Activated B cell treated with CpG ODN at 0.5 μM for 24 hours (primary cell): ENCODE measurements at places on chromosomes 5 and 9. TPM values are rescaled to one million over a fixed set of nuclear protein-coding genes. Genes with fewer than 3 reads are reported as not detected.

IFNB1 gene
- total RNA-seq, result not detected in 2 replicates

- DNase-seq, result no peak
These were observed 2.5 kb downstream of the C1QTNF3 start for GRCh38 chr5:34040472-34040871.

DNA sequence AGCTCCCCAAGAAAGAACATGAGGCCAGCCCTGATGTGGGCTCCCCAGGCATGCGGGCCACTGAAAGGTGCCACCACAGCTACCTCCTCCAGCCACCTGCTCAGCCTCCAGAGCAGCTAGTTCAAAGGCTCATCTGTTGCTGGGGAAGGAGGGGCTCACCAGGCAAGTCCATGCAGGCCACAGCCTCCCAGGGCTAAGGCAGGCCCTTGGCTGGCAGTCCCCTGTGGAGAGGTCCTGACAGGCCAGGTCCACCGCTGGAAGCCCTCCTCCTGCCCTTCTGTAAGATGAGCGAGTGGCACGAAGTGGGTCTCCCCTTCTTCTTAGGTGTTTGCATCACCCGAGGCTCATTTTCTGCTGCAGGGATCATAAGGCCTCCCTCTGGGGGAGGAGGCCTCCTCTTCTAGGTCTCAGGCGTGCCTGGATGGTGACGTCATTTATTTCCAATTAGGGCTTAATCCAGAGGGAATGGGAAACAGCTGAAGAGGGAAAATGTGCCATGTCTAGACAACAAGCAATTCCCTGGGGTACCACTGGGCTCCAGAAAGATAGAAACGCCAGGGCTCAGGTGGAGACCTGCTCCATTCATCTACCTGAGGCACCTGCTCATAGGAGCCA, 91.6 kb downstream of the CFAP90 start:
- DNase-seq, result no peak

DNA sequence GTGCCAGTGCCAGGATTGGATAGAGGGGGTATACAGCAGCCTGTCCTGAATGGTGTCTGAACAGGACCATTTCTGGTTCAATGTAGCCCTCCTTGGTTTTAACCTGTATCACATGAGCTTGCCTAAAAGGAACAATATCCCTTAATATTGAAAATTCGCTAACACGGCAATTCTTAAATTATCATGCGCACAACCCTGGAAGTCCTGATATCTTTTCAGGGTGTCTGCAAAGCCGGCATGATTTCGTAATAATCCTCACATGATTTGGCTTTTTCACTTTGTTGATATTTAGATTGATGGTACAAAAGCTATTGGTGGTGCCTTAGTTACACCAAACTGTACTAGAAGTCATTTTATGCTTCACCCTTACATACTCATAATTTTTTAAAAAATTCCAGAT, 53.2 kb downstream of the PCSK1 start:
- DNase-seq, result no peak

DNA sequence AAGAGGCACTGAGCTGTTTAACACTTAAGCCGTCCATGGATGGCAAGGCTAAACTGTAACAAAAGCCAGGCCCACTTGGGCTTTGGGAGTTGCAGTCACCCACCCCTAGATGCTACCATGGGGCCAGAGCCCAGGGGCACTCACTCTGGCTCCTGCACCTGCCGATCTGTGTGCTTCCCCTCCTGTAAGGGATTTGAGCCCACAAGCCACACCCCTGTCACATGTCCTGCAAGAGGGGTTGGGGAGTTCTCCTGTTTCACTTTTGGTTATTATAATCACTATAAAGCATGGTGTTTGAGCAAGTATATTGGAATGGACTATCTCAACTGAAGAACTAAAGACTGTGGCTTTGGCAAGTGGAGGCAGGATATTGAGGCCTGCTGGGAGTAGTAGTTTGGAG, 14.0 kb upstream of the GPR151 start:
- no peak for DNase-seq

- no peak for DNase-seq
These were observed 17.9 kb downstream of the TMEM245 start for GRCh38 chr9:109101810-109102209.

DNA sequence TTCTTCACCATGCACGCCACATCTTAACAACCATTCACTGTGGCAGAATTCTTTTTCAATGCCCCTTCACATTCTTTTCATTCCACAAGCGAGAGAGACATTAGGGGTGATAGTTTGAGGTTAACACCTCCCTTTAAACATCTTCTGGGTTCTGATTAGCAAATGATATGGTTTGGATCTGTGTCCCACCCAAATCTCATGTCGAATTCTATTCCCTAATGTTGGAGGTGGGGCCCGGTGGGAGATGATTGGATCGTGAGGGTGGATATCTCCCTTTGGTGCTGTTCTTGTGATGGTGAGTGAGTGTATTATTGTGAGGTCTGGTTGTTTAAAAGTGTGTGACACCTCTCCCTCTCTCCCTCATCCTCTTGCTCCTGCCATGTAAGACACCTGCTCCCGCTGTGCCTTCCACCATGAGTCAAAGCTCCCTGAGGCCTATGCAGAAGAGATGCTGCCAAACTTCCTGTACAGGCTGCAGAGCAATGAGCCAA, 46.1 kb upstream of the RAI14 start:
- no peak for DNase-seq

DNA sequence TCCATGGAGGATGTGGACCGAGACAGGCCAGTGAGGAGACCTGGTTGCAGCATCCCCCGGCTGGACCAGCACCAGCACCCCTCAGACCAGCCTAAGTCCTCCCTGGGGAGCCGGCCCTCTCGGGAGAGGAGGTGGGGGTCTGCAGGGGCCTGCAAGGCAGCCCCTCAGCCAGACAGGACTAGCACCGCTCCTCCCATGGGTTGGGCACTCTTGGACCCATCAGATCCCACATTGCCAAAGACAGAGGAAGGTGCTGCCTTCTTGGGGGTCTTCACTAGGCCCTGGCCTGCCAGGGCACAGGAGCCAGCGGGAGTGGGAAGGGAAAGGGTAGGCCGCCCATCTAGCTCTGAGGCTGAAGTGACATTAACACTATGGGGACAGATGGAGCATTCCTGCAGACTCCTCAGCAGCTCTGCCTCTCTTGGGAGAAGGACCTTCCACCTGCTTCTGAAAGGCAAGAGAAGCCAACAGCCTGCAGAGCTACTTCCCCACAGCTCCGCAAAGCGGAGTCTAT, 6.8 kb downstream of the IL13 start:
- no peak for DNase-seq

GRCh38 chr5:6595405-6595804, 37.4 kb downstream of the NSUN2 start:
- no peak for DNase-seq

GRCh38 chr5:90898326-90899013, 339.9 kb downstream of the ADGRV1 start:
- DNase-seq, result no peak

- DNase-seq, result no peak
These were observed 185.9 kb upstream of the RASA1 start for GRCh38 chr5:87081511-87082372.

SLC6A19 gene
- not detected in 2 replicates for total RNA-seq

DNA sequence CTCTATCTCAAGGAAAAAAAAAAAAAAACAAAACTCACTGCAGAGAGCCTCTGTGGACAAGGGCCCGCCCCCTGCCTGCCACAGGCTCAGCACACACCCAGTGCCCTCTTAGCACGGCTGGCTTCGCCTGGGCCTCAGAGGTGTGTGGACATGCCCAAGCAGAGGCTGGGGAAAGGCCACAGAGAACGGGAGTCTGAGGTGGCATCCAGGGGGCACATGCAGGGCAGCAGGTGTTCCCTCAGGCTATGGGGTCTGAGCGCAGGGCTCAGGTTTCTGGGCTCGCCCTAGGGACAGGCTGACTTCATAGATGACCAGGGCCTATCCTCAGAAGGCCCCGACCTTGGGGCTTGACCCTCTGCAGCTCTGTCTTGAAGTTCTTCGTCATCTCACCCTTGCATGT, 138.7 kb downstream of the ZNF354C start:
- no peak for DNase-seq

DNA sequence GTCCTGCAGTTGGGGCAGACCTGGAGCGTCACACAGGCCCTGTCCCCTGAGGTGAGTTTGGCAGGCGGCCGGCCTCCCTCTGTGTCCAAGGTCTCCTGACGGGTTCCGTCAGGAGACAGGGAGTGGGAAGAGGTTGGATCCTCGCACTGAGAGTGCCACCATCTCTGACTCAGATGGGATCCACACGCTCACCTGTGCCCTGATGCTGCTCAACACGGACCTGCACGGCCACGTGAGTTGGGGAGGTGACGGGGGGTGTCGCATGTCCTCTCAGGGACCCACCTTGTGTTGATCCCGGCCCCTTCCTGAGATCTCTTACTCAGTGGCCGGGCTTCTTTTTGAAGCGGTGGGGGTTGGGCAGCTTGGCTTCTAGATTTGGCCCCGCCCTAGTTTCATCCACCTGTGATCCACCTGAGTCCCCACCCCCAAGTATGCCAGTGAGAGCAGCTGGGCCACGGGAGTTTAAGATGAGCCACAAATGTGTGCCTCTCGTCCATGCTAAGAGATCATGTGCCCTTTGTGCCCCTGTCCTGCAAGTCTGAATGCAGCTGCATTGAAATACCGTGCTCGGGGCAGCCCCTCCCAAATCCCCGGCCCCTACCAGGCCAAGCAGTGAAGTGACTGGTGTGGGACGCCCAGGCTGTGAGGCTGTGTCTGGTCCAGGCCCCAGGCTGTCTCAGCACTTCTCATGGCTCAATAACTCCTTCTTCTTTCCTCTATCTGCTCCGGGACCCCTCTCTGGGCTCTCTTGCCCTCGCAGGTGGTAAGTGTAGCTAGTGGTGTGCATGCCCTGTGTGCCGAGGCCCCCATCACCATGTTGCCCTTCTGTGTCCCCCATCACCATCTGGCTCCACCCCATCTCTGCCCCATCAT, 27.2 kb downstream of the PSD2 start:
- DNase-seq, result no peak

GRCh38 chr9:71760901-71761300, 7.4 kb downstream of the CEMIP2 start:
- DNase-seq, result no peak

PAM gene
- total RNA-seq, result 14.8 and 19.0 TPM in 2 replicates

GRCh38 chr9:107118863-107119624, 164.0 kb upstream of the RAD23B start:
- no peak for DNase-seq

DNA sequence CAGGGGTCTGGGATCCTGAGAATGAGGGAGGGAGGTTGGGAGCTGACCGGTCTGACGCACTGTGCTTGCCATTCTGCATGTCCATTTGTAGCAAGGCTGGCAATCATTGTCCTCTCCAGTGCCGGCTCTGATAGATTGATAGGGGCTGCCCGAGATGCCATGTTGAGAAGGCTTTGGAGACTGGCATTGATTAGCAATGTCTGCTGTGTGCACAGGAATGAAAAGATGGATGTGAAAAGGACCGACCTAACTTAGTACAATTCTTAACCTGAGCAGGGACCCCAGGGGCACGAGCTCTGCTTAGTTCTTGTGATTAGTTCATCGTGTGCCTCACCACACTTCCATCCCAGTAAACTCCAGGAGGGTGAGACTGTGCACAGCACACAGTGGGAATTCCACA, 17.0 kb downstream of the NEK6 start:
- no peak for DNase-seq

NUTM2F gene
- total RNA-seq, result not detected in 2 replicates

KIAA0825 gene
- 1.4 and 2.3 TPM in 2 replicates for total RNA-seq

DNA sequence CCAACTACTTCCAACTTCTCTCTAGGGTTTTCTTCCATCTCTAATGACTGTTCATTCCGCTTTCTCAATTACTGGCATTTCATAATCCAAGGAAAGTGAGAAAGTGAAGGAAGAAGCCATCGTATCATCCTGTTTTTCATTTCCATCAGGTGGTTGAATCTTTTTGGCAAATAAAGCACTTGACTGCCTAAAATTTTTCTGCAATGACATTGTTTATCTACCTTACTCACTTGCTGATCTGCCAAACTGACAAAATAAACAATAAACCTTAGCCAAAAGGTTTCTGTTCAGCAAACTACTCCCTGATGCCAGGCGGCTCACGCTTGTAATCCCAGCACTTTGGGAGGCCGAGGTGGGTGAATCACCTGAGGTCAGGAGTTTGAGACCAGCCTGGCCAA, 18.4 kb downstream of the FNBP1 start:
- DNase-seq, result no peak

PFN3 gene
- total RNA-seq, result not detected in 2 replicates

DNA sequence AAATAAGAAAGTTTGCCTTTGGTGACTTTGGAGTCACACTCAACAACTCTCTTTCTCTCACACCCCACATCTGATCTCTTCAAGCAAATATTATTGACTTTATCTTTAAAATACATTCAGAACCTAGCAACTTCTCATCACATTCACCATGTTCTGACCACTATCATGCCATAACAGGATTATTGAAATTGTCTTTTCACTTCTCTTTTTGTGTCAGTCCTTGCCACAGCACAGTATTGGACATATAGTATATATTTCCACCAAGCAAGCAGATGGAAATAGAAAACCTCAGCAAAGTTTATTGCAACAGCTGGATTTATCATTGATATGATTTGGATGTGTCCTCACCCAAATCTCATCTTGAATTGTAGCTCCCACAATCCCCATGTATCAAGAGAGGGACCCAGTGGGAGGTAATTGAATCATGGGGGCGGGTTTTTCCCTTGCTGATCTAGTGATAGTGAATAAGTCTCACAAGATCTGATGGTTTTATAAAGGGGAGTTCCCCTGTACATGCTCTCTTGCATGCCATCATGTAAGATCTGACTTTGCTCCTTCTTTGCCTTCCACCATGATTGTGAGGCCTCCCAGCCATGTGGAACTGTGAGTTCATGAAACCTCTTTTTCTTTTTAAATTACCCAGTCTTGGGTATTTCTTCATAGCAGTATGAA, 26.9 kb upstream of the ITGA1 start:
- no peak for DNase-seq

DNA sequence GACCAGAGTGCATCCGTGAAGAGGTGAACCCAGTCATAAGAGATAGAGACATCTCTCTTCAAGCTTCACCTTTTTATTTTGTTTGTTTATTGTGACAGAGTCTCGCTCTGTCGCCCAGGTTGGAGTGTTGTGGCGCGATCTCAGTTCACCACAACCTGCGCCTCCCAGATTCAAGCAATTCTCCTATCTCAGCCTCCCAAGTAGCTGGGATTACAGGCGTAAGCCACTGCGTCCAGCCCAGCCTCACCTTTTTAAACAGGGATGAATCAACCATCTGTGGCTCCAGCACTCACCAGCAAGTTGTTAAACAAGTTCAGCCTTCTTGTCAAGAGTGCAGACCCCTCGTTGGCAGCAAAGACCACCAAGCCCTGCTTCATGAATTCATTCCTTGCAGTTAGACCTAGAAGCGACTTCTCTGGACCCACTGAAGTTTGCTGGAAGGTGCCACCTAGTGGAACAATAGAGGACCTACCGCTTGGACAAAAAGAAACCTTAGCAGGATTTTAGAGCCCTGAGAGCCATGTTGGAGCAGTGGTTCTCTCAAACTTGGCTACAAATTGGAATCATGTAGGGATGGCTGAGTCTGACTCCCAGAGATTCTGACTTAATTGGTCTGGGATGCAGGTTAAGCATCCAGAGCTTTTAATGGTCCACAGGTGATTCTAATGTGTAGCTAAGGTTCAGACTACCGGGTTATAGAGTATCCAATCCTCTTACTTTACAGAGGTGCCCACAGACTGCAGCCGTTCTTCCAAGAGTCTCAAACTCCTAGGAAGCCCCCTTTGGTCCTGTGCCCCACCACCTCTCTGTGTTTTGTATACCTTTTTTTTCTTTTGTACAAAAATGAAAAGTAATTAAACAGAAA, 10.5 kb upstream of the GALNT10 start:
- no peak for DNase-seq

LHX6 gene
- not detected in 2 replicates for total RNA-seq
